Endothelial cell (in vitro differentiated cells): ENCODE measurements at places on chromosomes 7 and 10. TPM values are rescaled to one million over a fixed set of nuclear protein-coding genes. Genes with fewer than 3 reads are reported as not detected.

SPDYE11 gene
- 0.13 TPM for total RNA-seq

GRCh38 chr10:17084258-17084657, 45.4 kb downstream of the CUBN start:
- peak overlapping the region; percentile 83 for H3K27ac ChIP-seq
- H3K4me3 ChIP-seq: no peak overlapping the region
- no peaks in the 10 kb centered on the region for H3K36me3 ChIP-seq
- H3K27me3 ChIP-seq: peaks cover 2% of the 10 kb centered on the region
- no peak for DNase-seq
- peaks cover 20% of the 10 kb centered on the region for H3K4me1 ChIP-seq

- H3K4me3 ChIP-seq: no peak overlapping the region
- DNase-seq: no peak
- H3K4me1 ChIP-seq: no peaks in the 10 kb centered on the region
- H3K36me3 ChIP-seq: no peaks in the 10 kb centered on the region
- H3K27ac ChIP-seq: no peak overlapping the region
Observed at GRCh38 chr10:112650588-112651030, 203.6 kb downstream of the VTI1A start.

DNA sequence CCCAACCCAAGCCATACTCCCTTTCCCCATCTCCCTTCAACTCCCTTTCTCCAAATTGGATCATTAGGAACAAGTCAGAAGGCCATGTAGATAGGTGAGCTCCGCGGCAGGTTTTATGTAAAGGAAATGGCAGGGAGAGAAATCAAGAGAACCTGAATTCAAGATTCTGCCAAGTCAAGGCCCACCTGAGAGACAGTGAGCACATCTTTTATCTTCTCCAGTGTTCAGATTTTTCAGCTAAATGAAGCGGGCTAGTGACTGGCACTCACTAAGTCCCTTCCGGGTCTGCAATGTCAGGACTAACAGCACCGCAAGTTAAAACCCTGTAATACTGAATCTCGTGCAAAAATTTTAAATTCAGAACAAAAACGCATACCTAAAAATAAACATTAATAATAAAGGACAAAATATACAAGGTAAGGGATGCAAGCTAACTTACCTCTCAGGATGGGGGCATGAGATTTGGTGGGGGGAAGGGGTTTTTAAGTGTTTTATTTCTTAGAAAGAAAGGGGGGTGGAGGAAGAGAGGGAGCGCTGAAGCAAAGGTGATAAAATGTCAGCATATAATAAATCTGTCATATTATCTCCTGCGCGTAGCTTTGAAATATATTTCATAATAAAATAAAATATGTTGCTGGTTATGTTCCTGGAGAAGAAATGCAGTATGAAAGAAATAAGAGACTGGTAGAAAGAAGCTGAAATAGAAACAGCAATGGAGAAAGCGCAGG, 17.6 kb downstream of the TCAF1 start:
- H3K4me1 ChIP-seq: peaks cover 24% of the 10 kb centered on the region
- peaks cover 2% of the 10 kb centered on the region for H3K27me3 ChIP-seq
- peak overlapping the region; percentile 90 for H3K4me3 ChIP-seq
- no peak overlapping the region for H3K27ac ChIP-seq
- peaks cover 7% of the 10 kb centered on the region for H3K36me3 ChIP-seq

DNA sequence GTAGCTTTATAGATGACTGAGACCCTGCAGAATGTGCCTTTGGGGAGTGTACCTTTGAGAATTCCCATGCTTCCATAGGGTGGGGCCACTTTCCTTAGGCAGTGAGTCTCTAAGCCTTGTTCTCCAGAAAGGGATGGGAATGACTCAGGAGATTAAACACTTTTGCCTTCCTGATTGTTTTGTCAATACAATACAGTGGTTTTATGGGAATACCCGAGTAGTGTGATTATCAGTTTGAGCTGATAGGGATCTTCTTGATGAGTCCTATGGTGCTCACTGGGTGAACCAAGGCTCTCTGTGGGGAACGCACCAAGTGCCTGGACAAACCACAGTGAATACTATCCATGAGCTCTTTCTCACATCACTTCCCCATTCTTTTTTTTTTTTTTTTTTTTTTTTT, 6.3 kb downstream of the MYOF start:
- H3K36me3 ChIP-seq: no peaks in the 10 kb centered on the region
- DNase-seq: no peak
- H3K4me1 ChIP-seq: peaks cover 2% of the 10 kb centered on the region
- no peak overlapping the region for H3K27ac ChIP-seq
- H3K27me3 ChIP-seq: no peaks in the 10 kb centered on the region
